ENCODE measurements at places on chromosomes 3 and 15. TPM values are rescaled to one million over a fixed set of nuclear protein-coding genes. Genes with fewer than 3 reads are reported as not detected.

C3orf70 gene
- 4.2 TPM for total RNA-seq

CEMIP gene
- total RNA-seq = 0.52 TPM

FOXB1 gene
- total RNA-seq = not detected

C3orf49 gene
- total RNA-seq = not detected
